ENCODE measurements at places on chromosomes 4 and X.

- no peak for DNase-seq
Observed at GRCh38 chr4:79022529-79022928, 83.3 kb upstream of the PAQR3 start.

DNA sequence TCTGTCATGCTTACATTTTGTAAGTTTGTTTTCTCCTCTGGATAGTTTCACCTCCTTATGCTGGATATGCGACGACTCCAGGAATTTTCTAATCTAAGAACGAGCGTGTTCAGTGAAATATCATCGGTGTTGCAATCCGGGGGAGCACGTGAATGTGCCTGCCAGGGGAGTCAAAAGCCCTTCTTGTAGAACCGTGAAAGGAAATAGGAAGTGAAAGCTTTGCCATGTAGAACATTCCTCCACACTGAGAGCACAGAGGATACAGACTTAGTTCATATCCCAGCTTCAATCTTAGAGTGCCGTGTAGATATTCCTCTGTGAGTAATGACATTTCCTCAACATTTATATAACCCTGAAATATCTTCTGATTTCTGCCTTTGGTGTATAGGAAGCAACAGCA lies 121.2 kb downstream of the VEGFC start:
- no peak for DNase-seq

DNA sequence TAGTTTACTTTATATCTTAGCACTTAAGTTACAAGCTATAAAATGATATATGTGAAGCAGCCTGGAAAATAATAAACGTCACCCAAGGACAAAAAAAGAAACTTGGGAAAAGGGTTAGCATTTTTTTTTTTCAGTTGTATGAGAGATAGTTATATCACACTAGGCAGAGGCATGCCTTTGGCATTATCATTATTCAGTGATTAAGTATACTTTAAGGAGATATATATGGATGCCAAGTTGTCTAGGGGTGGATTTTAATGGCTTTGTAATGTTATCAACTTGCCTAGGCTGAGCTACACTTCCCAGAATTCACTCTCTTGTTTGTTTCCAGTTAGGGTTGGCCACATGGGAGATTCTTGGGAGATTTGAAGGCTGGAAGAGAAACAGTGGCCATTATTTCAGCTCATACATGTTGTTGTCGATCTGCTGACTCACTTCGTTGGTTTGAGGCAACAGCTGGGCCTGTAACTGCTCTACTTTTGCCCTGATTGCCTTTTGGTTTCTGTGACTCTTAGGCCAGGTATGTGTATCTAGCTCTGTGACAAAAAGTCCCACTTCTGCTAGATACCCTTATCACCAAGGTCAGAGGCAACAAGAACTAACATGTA lies 11.5 kb upstream of the SRPX start:
- DNase-seq, result no peak

DNA sequence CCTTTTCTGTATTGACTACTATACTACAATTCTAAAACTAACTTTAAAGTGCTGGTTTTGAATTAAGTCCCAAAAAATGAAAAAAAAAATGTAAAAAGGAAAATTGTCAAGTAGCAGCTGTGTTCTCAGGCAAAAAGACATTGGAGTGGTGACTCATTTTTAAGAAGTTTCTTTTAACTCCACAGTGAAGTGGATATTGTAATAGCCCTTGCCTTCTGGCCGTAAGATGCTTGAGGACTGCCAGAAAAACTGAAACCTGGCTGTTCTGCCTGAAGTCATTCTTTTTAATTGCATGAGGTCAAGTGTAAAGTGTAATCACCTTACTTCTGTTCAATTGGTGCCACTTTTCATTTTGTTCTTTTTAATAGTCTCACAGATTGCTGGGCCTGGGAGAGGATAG lies 28.9 kb downstream of the SPANXD start:
- DNase-seq, result no peak

DNA sequence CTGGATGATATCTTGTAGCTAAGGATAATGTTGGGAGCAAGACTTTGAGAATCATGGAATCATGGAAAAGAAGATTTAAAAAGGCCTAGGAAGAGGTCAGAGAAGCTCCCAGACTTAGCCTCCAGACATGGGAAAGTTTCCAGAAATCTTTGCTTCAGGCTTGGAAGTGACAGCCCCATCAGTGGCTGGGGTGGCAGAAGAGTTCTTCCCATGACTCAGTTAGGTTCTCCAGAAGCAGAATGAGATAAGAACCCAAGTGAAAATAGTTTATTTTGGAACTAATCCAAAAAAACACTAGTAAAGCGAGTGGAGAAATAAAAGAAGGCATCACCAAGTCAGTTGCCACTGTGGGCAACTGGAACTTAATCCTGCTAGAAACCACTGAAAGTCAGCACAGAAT lies 506.9 kb downstream of the MID1IP1 start:
- no peak for DNase-seq

- no peak for DNase-seq
Observed at GRCh38 chr4:32790803-32791202, 2070.6 kb downstream of the PCDH7 start.

DNA sequence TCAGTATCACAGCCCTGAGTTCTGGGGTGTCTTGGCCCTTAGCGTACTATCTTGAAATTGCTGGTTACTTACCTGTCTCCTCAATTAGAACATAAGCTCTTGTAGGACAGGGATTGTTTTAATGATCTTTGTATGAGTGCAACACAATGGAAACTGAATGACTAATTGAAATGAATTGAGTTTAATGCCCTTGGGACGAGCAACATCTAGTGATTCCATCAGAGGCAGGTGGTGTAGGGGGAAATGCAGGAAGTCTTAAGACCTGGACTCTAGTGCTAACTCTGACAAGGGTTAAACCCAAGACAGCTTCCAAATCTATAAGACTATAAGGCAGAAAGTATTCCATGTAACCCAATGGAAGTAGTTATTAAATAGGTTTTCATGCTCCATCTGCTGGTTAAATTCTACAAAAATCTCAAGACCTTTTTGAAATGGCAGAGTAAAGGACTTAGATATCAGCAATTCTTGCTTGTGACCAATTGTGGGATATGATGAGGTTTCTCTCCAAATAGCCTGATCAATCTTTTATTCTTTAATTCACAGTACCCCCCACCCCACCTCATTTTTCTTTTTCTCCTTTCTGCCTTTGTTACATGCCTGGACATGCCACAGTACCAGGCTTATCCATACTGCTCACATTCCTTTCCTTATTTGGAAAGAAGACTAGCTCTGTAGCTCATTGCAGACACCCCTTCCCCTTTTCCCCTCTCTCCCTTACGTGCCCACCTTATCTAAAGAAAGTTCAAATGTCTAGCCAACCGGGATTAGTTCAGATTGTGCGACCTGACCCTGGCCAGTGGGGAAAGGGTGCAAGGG lies 340.8 kb downstream of the PAPSS1 start:
- DNase-seq, result no peak

DNA sequence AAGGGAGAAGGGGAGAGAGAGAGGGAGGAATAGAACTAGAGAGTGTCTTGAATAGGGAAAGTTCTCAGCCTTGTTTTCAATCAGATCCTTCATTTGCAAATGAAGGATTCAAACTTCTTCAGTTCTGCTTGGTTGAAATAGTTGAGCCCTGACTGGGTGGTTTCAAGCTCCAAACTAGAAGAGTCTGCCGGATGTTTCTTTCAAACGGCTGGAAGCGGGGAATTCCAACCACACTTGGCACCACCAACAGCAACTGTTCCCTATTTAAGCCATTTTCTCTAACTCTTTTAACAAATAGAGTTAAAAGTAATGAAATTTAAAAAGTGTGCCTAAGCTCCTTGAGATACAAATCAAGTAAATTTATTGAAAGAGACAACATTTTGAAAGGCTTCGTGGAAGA lies 67.5 kb upstream of the DDX60 start:
- DNase-seq, result no peak

DNA sequence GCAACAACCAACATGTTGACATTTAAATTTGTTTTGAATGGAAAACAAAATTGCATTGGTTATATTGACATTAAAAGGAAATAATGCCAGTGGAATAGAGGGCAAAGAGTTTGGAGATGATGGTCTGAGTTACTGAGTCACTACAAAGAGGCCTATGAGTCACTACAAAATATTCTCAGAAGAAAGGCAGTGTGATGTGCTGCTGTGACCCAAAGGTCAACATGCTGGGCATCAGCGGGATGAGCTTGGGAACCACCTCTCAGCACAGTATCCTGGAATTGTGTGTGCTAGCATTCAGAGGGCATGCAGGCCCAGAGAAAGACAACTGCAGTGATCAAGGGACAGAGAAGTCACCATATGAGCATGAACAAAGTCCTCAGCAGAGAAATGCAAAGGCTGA lies 2.8 kb downstream of the CMC4 start:
- DNase-seq, result no peak
